Sciatic nerve (tissue), 2 donors: ENCODE measurements at places on chromosomes 12 and 14. TPM values are rescaled to one million over a fixed set of nuclear protein-coding genes. Genes with fewer than 3 reads are reported as not detected.

The ARHGAP5 gene
- 193 TPM for total RNA-seq

The NRXN3 gene
- total RNA-seq: 38.1 TPM

The OR4K2 gene
- total RNA-seq: not detected

The CLEC1A gene
- 13.7 TPM for total RNA-seq

The RNF212B gene
- total RNA-seq: not detected

The PAPLN gene
- 115 TPM for total RNA-seq

The KIF5A gene
- total RNA-seq: 5.6 TPM

The GPR162 gene
- 4.5 TPM for total RNA-seq

The ZNF641 gene
- total RNA-seq: 24.8 TPM

The AMN1 gene
- 9.3 TPM for total RNA-seq

The PDZRN4 gene
- total RNA-seq: 38.5 TPM

The BIN2 gene
- 11.2 TPM for total RNA-seq

The RACGAP1 gene
- total RNA-seq: 15.0 TPM

The BCL2L14 gene
- not detected for total RNA-seq

The MORN3 gene
- total RNA-seq: 0.49 TPM

The ACVRL1 gene
- total RNA-seq: 57.6 TPM

The GUCY2C gene
- total RNA-seq: not detected

The RD3L gene
- not detected for total RNA-seq

The SDSL gene
- total RNA-seq: 1.8 TPM

The LRTM2 gene
- total RNA-seq: not detected

The ABHD12B gene
- total RNA-seq: not detected

The SLC39A5 gene
- 0.80 TPM for total RNA-seq

The SAMD4A gene
- 59.2 TPM for total RNA-seq

The PZP gene
- 0.80 TPM for total RNA-seq

The TMTC2 gene
- total RNA-seq: 25.5 TPM

The DACT1 gene
- total RNA-seq: 115 TPM

The KRT79 gene
- total RNA-seq: not detected

The DCD gene
- total RNA-seq: not detected

The OLR1 gene
- total RNA-seq: 33.1 TPM

The GNG2 gene
- 180 TPM for total RNA-seq

The EIF2S3B gene
- total RNA-seq: 0.62 TPM

The UNC79 gene
- 0.62 TPM for total RNA-seq

The MAP3K9 gene
- total RNA-seq: 0.36 TPM

The DLK1 gene
- 0.22 TPM for total RNA-seq

The SLC17A8 gene
- total RNA-seq: not detected

The LACRT gene
- total RNA-seq: not detected

The OTX2 gene
- total RNA-seq: not detected

The ISM2 gene
- total RNA-seq: 0.31 TPM

The VDR gene
- total RNA-seq: 1.9 TPM

The VPS29 gene
- total RNA-seq: 102 TPM

The KLRC4 gene
- 0.85 TPM for total RNA-seq

The PPHLN1 gene
- 50.8 TPM for total RNA-seq

The NR2C1 gene
- total RNA-seq: 49.2 TPM

The PDE3A gene
- 10.1 TPM for total RNA-seq

The LAG3 gene
- 3.4 TPM for total RNA-seq

The PRB2 gene
- total RNA-seq: not detected

The CLEC14A gene
- 47.3 TPM for total RNA-seq

The CCDC59 gene
- total RNA-seq: 34.4 TPM

The ARMH4 gene
- 11.5 TPM for total RNA-seq
